ENCODE measurements at places on chromosomes 12 and 14.

GRCh38 chr12:132337557-132337956 lies 8.2 kb upstream of the GALNT9 start:
- H3K27ac ChIP-seq, result no peak overlapping the region
- DNase-seq, result no peak
- H3K4me1 ChIP-seq, result no peaks in the 10 kb centered on the region
- no peaks in the 10 kb centered on the region for H3K36me3 ChIP-seq
- H3K27me3 ChIP-seq, result no peaks in the 10 kb centered on the region

- no peak overlapping the region for H3K4me3 ChIP-seq
- H3K27ac ChIP-seq, result no peak overlapping the region
- no peak for DNase-seq
- no peaks in the 10 kb centered on the region for H3K27me3 ChIP-seq
- no peaks in the 10 kb centered on the region for H3K36me3 ChIP-seq
- no peaks in the 10 kb centered on the region for H3K4me1 ChIP-seq
These were observed 21.1 kb downstream of the NUBPL start for GRCh38 chr14:31582286-31582691.

GRCh38 chr14:70810621-70811020 lies 1.3 kb upstream of the MAP3K9 start:
- DNase-seq, result no peak
- H3K27ac ChIP-seq, result no peak overlapping the region
- H3K4me3 ChIP-seq, result peak overlapping the region; percentile 73

GRCh38 chr12:55446326-55446725 lies 2.5 kb downstream of the OR6C2 start:
- no peaks in the 10 kb centered on the region for H3K36me3 ChIP-seq
- no peaks in the 10 kb centered on the region for H3K4me1 ChIP-seq
- H3K4me3 ChIP-seq, result no peak overlapping the region
- no peak for DNase-seq

- H3K27me3 ChIP-seq, result no peaks in the 10 kb centered on the region
- no peak overlapping the region for H3K27ac ChIP-seq
- H3K4me1 ChIP-seq, result peaks cover 24% of the 10 kb centered on the region
These were observed 4.2 kb downstream of the SH2B3 start for GRCh38 chr12:111409780-111410430.

DNA sequence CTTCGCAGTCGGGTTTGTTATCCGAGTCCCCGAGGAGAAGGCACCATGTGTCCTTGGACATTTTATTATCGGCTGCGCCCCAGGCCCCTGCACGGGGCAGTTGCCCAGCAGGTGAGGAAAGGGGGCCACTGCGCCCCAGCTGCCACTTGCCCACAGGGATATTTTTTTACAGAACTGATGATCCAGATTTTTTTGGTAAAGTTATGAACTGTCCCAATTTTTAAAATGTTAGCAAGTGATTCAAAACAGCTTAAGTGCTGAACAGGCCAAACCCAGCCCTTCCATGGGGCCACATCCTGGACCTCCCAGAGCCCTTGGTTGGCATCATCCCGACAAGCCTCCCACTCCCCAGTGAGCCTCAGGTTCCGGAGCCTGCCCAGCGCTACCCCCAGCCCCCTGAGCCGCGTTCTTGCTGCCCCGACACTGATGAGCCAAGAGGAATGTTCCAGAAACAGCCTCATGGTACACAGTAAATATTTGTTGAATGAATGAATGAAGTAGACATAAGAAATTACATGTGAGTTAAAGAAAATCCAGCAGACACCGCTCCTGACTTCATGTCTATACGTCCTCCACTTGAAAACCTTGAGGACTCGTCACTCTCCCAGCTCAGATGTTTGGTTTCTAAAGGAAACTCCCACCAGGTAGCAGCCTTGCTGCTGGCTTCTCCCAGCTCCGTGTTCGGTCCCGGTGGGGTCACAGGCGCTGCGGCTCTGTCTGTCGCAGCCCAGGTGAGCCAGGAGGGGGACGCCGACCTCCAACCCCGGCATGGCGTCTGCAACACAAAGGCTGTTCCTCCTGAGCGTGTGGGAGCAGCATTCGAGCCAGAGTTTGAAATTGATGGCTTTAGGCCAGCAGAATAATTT lies 88.5 kb downstream of the ADGRD1 start:
- no peaks in the 10 kb centered on the region for H3K36me3 ChIP-seq
- no peak for DNase-seq

DNA sequence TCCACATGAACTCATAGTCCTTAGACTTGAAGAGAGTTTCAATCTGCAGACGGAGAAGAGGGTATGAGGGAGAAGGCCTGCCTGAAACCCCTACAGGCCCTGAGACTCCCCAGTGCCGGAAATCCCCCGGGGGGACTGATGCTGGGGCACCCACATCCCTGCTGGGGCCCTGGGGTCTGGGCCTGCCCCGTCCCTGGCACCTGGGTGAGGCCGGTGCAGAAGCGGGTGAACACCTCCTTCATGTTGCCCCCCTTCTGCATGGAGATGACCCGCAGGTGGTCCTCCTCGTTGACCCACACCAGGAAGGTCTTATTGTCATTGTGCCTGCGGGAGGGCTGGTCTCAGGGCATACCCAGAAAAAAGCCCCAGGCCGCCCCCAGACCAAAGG lies 2.4 kb downstream of the CKB start:
- H3K27ac ChIP-seq, result no peak overlapping the region
- peaks cover 12% of the 10 kb centered on the region for H3K4me1 ChIP-seq
- no peak overlapping the region for H3K4me3 ChIP-seq
- peaks cover 20% of the 10 kb centered on the region for H3K36me3 ChIP-seq
- H3K27me3 ChIP-seq, result peaks cover 4% of the 10 kb centered on the region
- no peak for DNase-seq

- H3K4me3 ChIP-seq, result no peak overlapping the region
- H3K36me3 ChIP-seq, result peaks cover 13% of the 10 kb centered on the region
- no peaks in the 10 kb centered on the region for H3K27me3 ChIP-seq
- no peak overlapping the region for H3K27ac ChIP-seq
- DNase-seq, result no peak
These were observed 954 bp upstream of the SLC39A2 start for GRCh38 chr14:20998139-20998538.

DNA sequence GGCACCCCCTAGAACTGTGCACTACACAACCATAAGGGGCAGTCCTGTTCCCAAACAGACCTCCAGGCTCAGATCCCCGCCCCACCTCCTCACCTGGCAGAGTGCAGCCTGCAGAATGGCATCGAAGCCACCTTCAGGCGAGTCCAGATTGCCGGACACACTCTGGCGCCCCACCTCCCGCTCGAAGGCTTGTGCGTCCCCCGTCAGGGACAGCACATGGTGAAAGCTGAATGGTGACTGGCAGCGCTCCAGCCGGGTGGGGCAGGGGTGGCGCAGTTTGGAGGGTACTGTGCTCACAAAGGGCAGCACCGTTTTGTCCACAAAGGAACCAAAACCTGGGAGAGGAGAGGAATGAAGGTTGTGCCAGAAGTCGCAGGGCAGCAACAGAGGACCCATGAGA lies 10.6 kb downstream of the ITGB7 start:
- H3K36me3 ChIP-seq, result no peaks in the 10 kb centered on the region
- H3K27me3 ChIP-seq, result peaks cover 12% of the 10 kb centered on the region
- H3K4me3 ChIP-seq, result no peak overlapping the region
- H3K27ac ChIP-seq, result no peak overlapping the region
- no peak for DNase-seq

DNA sequence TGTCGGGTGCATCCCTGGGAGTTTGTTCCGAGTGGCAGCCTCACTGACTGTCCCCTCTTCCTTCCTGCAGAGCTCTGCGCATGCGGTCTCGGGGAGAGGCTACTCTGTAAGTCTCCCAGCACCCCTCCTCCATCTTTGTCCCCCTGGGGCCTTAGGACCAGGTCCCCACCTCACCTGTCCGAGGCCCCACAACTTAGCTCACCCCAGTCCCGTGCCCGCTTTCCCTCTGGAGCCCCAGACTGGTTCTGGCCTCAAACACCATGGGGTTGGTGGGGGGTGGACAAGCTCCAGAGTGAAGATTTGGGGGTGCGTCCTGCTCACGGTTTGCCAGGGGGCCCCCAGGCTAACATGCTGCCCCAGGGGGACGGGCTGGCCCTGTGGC lies 37.9 kb downstream of the FBRSL1 start:
- no peak overlapping the region for H3K27ac ChIP-seq
- H3K27me3 ChIP-seq, result no peaks in the 10 kb centered on the region
- no peak overlapping the region for H3K4me3 ChIP-seq
- no peak for DNase-seq
- no peaks in the 10 kb centered on the region for H3K36me3 ChIP-seq

GRCh38 chr12:83143950-83144349 lies 457.2 kb downstream of the TMTC2 start:
- H3K27ac ChIP-seq, result no peak overlapping the region
- no peak overlapping the region for H3K4me3 ChIP-seq
- no peaks in the 10 kb centered on the region for H3K27me3 ChIP-seq
- no peaks in the 10 kb centered on the region for H3K36me3 ChIP-seq
- no peaks in the 10 kb centered on the region for H3K4me1 ChIP-seq
- DNase-seq, result no peak

DNA sequence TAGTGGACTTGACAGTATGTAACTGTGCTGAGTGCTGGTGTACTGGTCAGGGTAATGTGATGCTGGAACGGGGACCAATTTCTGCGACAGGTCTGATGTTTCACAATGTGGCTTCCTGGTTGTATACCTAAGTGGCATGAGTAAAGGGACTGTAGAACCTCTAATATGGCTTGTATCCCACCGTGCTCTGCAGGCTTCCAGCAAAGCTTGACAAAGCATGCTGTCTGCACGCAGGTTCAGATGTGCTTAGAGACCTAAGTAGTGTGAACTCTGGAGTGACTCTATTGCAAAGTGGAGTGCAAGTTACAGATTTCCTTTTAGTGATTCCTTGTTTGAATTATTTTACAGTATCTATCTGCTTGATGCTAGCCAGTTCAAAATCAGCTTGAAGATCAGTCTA lies 415.8 kb upstream of the NOVA1 start:
- no peaks in the 10 kb centered on the region for H3K36me3 ChIP-seq
- no peak overlapping the region for H3K4me3 ChIP-seq
- no peaks in the 10 kb centered on the region for H3K4me1 ChIP-seq
- H3K27me3 ChIP-seq, result no peaks in the 10 kb centered on the region
- H3K27ac ChIP-seq, result no peak overlapping the region

- no peaks in the 10 kb centered on the region for H3K36me3 ChIP-seq
- H3K4me3 ChIP-seq, result no peak overlapping the region
- no peak overlapping the region for H3K27ac ChIP-seq
- H3K27me3 ChIP-seq, result no peaks in the 10 kb centered on the region
- no peaks in the 10 kb centered on the region for H3K4me1 ChIP-seq
These were observed 518.5 kb upstream of the MDGA2 start for GRCh38 chr14:48193893-48194292.
